ENCODE measurements at places on chromosomes 13 and 19. TPM values are rescaled to one million over a fixed set of nuclear protein-coding genes. Genes with fewer than 3 reads are reported as not detected.

DNA sequence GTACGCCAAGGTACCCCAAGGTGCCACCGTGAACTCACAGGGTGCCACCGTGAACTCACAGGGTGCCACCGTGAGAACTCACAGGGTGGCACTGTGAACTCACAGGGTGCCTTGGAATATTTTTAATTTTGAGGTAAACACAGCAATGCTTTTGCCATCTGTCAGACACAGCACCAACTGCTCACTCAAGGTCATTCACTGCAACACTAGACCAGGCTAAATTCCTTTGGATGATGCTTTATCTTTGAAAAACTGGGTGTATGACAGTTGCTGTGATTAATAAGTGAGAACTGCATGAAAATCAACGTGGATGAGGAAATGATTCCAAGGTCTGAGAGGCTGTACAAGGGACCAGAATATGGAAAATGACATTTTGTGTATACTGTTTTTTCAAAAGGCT lies 18.9 kb downstream of the SAFB2 start:
- DNase-seq: no peak

Gene NR1H2
- total RNA-seq: 83.8 TPM

Gene AKT1S1
- total RNA-seq: 26.2 TPM

DNA sequence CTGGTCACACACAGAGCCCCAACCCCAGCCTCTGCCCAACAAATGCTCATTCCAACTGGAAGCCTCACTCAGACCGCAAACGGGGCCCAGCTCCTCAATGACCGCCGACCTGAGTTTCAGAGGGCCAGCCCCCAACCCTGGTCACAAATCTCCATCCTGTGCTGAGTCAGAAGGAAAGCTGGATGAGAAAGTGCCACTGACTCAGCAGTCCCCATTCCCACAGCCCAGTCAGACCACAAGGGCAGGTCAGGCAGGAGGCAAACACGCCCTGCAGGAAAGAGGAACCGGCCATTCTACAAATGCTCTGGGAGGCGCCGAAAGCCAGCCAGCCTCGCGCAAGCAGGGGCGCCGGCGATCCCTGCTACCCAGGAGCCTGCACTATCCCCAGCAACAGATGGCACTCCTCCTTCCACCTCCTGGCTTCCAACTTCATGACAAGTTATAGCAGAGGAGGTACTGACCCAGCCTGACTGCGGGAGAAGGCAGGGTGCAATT lies 14.1 kb upstream of the PRKD2 start:
- DNase-seq: no peak

GRCh38 chr13:89227356-89227755 lies 1556.2 kb downstream of the SLITRK5 start:
- DNase-seq: no peak

DNA sequence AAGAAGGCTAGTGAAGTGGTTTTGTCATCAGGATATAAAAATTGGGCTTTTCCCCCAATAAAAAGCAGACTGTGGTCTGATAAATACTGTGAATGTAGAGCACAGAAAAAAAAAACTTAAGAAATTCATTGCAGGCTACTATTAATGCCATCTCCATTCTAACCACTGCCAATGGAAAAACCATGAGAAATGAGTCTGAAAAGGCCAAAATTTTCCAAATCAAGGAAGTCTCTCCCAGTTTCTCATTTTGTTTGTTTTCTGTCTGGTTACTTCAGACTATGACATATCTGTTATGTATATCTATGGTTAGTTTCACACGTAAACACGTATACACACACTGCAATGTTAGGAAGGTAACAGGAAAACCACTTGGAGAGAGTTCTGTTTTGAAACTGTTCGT lies 193.6 kb upstream of the TSC22D1 start:
- no peak for DNase-seq

Gene CGB7
- total RNA-seq: 0.20 TPM

Gene KLK4
- total RNA-seq: not detected

GRCh38 chr13:99686944-99687411 lies 185.7 kb downstream of the TM9SF2 start:
- peak; percentile 60 for DNase-seq

Gene CYP2S1
- 4.2 TPM for total RNA-seq

Gene MEIOSIN
- total RNA-seq: not detected

- no peak for DNase-seq
Measured at GRCh38 chr13:37039896-37040295, 19.6 kb downstream of the SUPT20H start.

Gene CEACAM8
- 0.32 TPM for total RNA-seq

DNA sequence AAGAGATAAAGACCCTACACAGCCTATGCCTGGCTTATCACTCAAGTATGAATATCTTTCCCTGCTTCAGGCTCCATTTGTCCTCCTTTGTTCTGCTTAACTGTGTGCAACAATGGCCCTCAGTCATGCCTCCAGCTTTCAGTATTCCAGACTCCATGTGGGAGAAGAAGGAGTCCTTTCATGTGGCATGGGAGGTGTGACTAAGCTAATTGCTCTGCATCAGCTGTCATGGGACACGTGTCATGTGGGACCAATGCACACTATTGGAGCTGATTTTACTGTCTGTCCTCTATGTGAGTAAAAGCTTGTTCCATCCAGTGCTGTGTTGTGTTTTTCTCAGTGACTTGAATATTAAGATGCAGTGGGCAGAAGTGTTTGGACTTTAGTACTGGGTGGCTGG lies 1198.3 kb downstream of the OLFM4 start:
- no peak for DNase-seq

DNA sequence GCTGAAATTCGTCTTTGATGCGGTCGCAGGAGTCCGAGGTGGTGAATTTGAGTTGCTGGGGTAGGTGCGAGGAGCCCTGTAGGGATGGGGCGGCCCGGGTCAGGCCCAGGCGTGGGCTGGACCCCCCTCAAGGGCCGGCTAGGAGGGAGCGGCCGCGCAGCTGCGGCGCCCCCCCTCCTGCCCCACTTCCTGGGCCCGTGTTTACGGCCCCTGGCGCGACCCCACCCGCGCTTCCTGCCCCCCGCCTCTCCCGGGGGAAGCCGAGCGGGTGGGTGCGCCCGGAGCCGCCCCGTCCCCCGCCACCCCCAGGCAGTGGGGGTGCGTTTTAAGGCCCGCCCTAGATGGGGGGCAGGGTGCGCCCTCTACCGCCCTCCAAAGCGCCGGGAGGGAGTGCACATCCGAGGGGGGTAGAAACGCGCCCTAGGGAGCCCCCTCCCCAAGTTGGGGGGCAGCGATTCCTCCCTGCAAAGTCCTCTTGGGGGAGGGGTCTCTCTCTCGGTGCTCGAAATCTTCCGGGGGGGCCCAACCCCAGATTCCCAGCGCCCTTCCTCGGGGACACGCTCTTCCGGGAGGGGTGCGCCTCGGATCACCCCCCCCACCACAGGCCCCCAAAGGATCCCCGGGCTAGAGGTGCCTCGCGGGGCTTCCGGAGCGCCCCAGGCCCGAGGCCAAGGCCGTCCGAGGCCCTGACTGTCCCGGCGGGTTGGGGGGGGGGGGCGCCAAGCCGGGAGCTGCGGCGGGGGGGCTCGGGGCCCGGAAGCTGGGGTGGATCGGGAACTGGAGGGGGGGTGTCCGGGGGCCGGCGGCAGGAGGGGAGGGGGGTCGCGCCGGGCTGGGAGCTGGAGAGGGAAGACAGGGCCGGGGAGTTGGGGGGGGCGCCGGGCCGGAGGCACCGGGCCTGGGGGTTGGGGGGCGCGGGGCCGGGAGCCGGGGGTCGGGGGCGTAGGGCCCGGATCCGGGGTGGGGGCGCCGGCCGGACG lies 823 bp downstream of the TLE5 start:
- DNase-seq: peak; percentile 76

GRCh38 chr19:39826311-39826945 lies 7.5 kb downstream of the DYRK1B start:
- no peak for DNase-seq

Gene CABP5
- total RNA-seq: not detected

DNA sequence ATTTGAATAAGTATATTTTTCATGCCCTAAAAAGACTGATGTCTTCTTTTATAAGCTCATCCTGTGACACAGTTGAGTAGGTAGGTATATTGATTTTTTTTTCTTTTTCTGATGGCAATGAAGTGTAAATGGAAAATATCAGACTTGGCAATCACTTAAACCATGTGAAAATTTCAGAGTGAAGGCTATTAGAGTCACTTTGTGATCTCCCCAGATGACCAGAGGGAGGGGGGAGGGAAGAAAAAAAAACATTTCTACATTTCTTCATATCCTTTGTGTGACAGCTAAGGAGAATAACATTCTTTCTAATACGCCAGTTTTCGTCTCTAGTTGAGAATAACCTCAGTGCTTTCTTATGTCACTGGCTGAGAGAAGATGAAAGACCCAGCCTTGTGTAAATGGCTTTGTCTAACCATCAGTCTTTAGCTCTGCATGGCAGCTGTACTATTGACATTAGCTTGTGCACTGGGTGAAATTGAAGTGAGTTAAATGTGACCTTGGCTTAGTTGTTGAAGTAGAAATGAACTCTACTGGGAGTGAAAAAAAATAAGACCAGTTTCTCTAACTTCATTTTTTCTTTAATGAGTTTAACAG lies 332.1 kb upstream of the DACH1 start:
- DNase-seq: no peak
